Placental pericyte (primary cell): ENCODE measurements at places on chromosomes 7 and 10. TPM values are rescaled to one million over a fixed set of nuclear protein-coding genes. Genes with fewer than 3 reads are reported as not detected.

The NPFFR1 gene
- not detected in 2 replicates for total RNA-seq

The EGR2 gene
- total RNA-seq, result 4.4 and 14.6 TPM in 2 replicates

The PIK3CG gene
- 0.66 and 1.9 TPM in 2 replicates for total RNA-seq

The HOXA5 gene
- total RNA-seq, result under 0.01 and 3.4 TPM in 2 replicates

The NUDT13 gene
- total RNA-seq, result 1.1 and 2.0 TPM in 2 replicates

The ALOX5 gene
- total RNA-seq, result under 0.01 TPM in 1 of 2 replicates, not detected in the other

The CNPY1 gene
- not detected in 2 replicates for total RNA-seq

The ATOH7 gene
- total RNA-seq, result not detected in 2 replicates

The ADAP1 gene
- 3.1 and 13.1 TPM in 2 replicates for total RNA-seq

The STAG3 gene
- total RNA-seq, result 0.44 and 1.1 TPM in 2 replicates

The PPP1R9A gene
- 0.14 and 1.1 TPM in 2 replicates for total RNA-seq

The TRIM24 gene
- 18.0 and 24.7 TPM in 2 replicates for total RNA-seq

The CFAP46 gene
- total RNA-seq, result under 0.01 TPM in 1 of 2 replicates, not detected in the other

The ZNF37A gene
- 8.8 and 12.7 TPM in 2 replicates for total RNA-seq

The HMX3 gene
- not detected in 2 replicates for total RNA-seq

The SPRN gene
- under 0.01 TPM in 2 replicates for total RNA-seq

The AKR1E2 gene
- total RNA-seq, result 10.1 and 15.3 TPM in 2 replicates

The PNLIPRP1 gene
- total RNA-seq, result not detected in 2 replicates

The SUFU gene
- 3.9 and 5.0 TPM in 2 replicates for total RNA-seq

The SPDYE9 gene
- not detected in 2 replicates for total RNA-seq

The FAM20C gene
- total RNA-seq, result 19.9 and 86.5 TPM in 2 replicates

The SFRP4 gene
- 0.14 TPM in 1 of 2 replicates, not detected in the other for total RNA-seq

The ZNF716 gene
- not detected in 2 replicates for total RNA-seq

The DNAH11 gene
- under 0.01 TPM in 1 of 2 replicates, not detected in the other for total RNA-seq

The ECHS1 gene
- total RNA-seq, result 49.7 and 62.7 TPM in 2 replicates

The CYP3A4 gene
- not detected in 2 replicates for total RNA-seq

The CREM gene
- total RNA-seq, result 21.4 and 37.8 TPM in 2 replicates

The CLIP2 gene
- 69.2 and 111 TPM in 2 replicates for total RNA-seq

The AKR1D1 gene
- not detected in 2 replicates for total RNA-seq

The CDHR1 gene
- total RNA-seq, result under 0.01 TPM in 1 of 2 replicates, not detected in the other
